ENCODE measurements at places on chromosomes 5 and 9.

- DNase-seq, result no peak
Observed at GRCh38 chr5:174271316-174271715, 225.8 kb downstream of the NSG2 start.

GRCh38 chr5:57037355-57037754, 85.4 kb upstream of the MIER3 start:
- no peak for DNase-seq

DNA sequence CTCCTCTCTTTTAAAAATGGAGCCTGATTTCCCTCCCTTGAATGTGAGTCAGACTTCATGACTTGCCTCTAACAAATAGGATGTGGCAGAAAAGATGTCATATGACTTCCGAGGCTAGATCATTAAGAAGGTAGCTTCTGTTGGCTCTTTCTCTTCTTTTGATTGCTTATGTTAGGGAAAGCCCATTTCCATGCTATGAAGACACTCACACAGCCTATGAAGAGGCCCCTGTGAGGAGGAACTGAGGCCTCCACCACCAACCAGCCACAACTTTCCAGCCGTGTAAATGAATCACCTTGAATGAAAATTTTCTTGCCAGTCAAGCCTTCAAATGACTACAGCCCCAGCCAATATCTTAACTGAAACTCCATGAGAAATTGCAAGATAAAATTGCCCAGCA, 413.4 kb downstream of the TMEM38B start:
- DNase-seq, result no peak

GRCh38 chr5:82601077-82601476, 322.9 kb upstream of the RPS23 start:
- no peak for DNase-seq

GRCh38 chr9:94638335-94639060, 820 bp downstream of the FBP1 start:
- no peak for DNase-seq

- DNase-seq, result no peak
Observed at GRCh38 chr5:55022450-55022849, 1.6 kb upstream of the GZMK start.

- no peak for DNase-seq
Observed at GRCh38 chr5:169705322-169705721, 68.2 kb downstream of the DOCK2 start.

- DNase-seq, result no peak
Observed at GRCh38 chr9:17246770-17247169, 111.9 kb downstream of the CNTLN start.
